ENCODE measurements at places on chromosomes 11 and 22.

DNA sequence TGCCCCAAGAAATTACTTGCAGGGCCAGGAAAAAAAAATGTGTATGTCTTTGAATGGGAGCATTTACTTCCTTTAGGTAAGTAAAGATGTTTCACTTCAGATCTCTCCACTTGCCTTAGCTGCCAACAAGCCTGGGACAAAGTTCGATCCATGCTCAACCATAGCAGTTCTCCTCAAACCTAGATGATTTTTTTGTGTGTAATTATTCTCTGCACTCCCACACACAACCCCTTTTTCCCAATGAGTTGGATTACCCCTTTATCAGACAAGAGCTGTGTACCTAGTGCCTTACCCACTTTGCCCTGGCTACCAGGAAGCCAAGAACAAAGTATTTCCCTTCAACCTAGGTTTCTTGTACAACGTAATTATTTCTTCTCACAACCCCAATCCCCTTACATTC lies 35.6 kb downstream of the TPBGL start:
- DNase-seq: no peak

DNA sequence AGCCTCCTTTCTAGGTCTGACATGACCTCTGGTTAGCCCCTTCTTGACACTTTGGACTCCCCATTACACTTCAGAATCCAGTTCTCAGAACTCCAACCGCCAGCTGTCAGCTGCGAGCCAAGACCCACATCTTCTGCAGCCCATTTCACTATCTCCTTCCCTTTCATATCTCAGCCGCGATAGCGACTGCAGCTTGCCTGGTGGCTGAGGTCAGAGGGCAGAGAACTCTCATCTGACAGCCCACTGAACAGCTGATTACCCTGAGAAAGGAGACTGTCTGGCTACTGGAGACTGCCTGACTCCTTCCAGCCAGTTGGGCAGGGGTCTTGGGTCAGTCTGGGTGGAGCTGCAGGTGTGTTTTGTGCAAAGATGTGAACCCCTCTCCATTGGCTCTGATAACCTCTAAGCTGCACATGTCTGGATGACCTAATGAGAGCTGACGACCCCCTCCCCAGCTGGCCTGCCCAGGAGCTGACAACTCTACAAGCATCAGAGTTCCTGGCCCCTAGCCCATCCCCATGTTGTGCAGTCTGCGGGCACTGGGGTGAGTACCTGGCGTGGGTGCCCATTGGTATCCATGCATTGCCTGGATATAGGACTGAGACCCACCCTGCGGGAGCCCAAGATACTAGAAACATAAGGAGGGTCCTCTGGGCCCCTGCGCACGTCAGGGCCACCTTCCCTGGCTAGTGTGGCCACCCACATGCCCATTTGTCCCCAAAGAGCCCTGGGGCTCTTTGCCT lies 1.1 kb downstream of the CHRM1 start:
- no peak for DNase-seq

- DNase-seq: no peak
These were observed 22.0 kb downstream of the ATG13 start for GRCh38 chr11:46639197-46639839.

- no peak for DNase-seq
These were observed 45.7 kb upstream of the KCNQ1OT1 start for GRCh38 chr11:2745511-2745910.

DNA sequence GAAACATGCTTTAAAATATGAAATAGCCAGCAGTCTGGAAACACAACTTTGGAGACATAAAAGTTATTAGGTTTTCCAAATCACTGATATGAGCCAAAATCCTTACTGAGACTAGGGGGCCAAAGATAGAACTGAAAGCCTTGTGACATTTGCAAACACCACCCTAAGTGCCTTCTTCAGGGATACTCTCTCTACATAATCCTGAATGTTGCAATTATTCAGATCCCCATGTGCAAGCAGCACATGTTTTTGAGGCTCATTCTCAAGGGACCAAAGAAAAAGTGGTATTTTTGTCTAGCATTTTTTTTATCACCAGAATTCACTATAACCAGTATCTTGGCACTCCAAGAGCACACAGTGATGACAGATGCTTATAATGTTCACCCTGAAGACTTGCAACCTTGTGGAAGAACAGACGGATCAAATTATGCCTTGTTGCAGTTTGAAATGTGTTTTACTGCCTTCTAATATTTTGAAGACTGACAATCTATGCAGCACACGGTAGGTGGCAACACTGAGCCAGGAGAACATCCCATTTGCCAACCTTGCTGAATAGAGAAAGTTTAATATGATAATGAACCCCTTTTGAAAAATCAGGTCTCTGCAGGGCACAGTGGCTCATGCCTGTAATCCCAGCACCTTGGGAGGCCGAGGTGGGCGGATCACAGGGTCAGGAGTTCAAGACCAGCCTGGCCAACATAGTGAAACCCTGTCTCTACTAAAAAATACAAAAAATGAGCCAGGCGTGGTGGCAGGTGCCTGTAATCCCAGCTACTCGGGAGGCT lies 78.5 kb downstream of the PLEKHA7 start:
- DNase-seq: no peak

- DNase-seq: no peak
These were observed 105.0 kb downstream of the FAT3 start for GRCh38 chr11:92329646-92330045.

DNA sequence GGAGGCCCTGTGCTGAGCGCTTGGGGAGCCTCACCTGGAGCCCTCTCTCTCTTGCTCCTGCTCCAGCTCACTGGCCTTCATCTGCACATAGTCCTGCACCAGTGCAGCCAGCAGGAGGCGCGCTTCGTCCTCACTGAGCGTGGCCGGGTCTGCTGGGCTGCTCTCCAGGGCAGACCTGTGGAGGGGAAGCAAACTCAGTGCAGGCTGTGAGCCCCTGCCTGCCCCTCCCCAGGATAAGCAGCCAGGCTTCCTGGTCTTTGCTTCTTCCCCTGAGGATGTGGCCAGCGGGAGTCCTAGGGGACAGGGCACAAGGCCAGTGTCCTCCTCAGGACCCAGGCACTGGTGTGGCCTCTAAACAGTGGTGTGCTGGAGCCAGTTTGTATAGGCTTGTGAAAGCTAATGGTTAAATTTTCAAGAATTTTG lies 2.2 kb downstream of the CALCA start:
- no peak for DNase-seq
